ENCODE measurements at places on chromosomes 6 and 20.

GRCh38 chr6:129276986-129277385 is 394.0 kb downstream of the LAMA2 start:
- no peak for DNase-seq

GRCh38 chr20:10079964-10080363 is 45.2 kb downstream of the ANKEF1 start:
- no peak for DNase-seq

GRCh38 chr6:12149944-12150510 is 137.9 kb downstream of the HIVEP1 start:
- DNase-seq = no peak

DNA sequence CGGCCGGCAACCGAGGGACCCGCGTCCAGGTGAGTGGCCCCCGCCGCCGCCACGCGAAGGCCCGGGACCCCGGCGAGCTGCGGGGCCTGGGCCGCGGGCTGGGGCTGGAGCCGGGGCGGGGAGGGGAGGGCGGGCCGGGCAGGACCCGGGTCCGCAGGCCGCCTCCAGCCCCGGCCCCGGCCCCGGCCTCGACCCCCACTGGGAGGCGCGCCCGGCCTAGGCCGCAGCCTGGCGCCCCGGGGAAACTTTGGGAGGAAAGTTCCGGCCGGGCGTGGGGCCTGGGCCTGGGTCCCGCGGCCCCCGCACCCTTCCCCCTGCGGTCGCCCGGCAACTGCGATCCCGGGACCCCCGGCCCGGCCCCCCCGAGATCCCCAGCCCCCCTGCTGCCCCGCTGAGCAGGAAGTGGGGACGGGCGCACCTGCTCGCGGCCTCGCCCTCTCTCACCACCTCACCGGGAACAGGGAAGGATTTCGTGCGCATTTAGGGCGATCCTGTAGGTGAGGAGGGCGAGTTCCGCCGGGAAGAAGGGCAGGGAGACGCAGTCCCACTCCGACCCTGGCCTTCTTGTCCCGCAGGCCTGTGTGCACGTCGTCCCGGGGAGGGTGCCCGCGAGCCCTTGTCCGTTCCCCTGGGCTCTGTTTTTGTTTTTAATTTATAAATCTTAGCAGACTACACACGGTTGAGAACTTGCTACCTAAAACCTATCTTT is 402 bp downstream of the OSBPL2 start:
- peak; percentile 35 for DNase-seq

DNA sequence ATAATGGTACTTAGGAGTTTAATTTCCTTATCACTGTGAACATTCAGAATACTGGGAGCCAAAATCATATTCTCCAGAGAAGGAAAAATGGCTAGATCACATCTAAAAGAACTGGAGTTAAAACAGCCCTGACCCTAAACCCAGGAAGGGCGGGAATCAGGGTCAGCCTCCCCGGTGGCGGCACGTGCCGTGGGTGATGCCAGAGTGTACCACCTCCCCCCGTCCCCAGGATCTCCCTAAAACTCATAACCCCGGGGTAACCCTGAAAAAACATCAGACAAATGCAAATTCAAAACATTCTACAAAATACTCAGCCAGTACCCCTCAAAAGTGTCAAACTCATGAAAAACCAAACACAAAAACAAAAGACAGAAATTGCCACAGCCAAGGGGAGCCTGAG is 148.3 kb downstream of the DLL1 start:
- no peak for DNase-seq

DNA sequence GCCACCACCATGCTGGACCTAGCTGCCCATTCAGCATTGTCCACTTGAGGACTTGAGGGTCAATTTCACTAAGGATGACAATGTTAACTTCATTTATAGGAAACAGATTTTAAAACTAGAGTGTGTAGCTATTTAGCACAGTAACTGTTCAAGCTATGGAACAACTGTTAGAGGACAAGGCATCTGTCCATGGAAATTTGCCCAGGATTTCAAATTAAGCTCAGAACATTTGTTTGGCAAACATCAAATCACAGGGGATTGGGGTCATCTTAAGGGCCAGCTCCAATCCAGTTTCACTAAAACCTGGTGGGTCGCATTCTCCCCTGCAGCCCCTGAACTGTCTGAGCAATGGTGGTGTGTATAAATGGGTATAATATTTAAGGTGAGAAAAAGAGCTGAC is 35.1 kb downstream of the PM20D2 start:
- no peak for DNase-seq

- peak; percentile 82 for DNase-seq
These were observed 5.0 kb downstream of the VSX1 start for GRCh38 chr20:25076731-25077609.

DNA sequence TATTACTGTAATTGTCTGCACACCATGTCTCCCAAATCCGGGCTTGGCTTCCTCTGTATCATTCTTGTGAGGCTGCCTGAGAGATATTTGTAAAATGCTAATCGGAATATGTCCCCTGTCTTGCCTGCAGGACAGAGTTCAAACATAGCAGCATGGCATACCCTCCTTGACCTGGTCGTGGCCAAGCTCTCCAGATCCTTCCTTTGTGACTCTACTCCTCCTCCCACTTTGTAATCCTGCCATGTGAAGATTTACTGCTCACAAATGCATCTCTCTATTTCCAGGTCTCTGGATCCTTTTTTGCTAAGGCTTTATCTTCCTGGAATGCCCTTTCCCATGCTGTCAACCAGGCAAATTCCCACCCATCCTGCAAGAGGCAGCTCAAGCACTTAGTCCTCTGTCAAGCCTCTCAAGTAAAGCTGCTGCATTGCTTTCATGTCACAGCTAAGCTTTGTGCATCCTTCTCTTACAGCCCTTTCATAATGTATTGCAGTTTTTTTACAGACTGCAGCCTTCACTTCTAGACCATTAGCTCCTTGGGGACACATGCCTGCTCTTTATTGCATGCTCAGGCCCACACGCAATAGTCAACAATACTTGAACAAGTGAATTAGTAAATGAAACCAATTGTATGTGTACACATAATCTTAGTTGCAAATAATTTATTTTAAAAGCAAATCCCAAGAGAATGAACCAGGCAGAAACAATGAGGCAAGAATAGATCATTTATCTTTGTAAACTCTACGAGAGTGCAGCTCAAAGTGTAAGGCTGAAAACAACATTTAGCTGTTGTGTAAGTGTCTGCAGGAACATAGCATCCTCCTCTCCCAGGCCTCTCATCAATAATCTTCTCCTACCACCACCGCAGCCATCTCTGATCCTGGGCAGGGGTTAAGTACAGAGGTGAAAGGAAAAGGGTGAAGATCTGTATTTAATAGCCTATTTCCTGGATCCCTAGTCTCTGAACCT is 45.8 kb downstream of the HIVEP2 start:
- DNase-seq = no peak

DNA sequence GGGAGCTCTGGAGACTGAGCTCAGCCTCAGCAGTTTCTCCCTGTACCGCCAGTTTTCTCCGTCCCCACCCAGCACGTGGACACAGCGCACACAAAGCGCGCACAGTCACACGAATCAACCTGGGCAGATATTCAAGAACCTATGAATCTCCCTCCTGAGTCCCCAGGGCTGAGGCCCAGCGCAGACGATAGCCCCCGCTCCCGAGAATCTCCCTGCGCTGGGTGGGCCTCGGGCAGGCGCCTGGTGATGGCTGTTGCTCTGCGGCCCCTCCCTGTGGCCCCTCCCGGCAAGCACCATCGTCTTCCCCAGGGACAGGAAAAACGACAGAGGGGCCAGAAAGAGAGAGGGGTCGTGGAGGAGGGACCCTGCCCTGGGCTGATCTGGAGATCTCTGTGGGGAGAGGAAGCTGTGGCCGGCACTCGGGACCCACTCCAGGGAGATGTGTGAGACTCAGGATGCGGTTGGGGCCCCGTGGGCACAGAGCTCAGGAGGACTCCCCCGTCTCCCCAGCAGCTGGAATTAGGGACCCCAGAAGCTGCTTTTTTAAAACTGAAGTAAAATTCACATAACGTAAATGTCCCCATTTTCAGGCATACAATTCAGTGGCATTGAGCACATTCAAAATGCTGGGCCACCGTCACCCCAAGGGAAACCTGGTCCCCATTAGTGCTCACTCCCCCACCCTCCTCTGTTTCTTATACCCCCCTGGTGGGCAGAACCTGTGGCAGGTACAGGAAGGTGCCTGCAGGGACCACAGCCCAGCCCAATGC is 330.8 kb downstream of the TAF4 start:
- no peak for DNase-seq

DNA sequence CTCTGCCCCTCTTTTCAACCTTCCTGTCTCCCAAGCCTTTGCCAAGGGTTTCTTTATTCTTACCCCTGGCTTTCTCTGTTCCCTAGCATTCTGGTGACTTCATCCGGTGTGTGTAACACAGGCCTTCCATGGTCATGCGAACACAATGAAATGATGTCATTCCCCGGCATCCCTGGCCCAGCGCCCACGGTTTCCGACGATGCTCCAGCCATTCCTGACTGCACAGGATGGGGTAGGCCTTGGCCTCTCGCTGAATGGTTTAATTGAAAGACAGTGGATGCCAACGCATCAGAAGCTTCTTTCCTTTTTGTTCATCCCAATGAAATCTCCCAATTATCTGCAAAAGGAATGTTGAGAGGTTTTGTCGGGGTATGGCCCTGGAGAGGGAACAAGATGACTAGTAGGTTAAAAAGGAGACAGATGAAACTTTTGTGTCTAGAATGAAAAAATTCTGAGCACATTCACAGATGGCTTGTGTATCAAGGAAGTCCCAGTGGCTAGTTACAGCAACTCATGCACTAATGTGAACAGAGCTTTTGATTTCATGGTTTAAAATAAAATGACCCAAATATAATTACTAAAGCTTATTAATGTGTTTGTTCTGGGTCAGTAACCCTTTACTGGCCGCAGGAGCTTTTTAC is 655.0 kb downstream of the QKI start:
- no peak for DNase-seq

DNA sequence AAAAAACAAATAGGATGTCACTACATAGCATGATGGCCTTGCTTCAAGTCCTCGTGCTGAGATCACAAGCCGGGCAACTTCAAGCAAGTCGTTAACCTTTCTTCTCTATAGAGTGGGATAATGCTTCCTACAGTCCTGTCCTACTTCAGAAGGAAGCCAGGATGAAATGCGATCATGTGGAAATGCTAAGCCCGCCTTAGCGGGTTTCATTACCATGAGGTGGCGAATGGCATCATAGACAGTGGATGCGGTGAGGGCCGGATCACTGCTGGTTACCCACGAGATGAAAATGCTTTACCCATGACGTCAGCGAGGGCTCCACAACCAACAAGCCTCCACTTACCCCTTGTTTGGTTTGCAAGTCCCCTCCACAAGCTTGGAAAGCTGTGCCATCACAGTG is 206.4 kb downstream of the TBXT start:
- DNase-seq = no peak

DNA sequence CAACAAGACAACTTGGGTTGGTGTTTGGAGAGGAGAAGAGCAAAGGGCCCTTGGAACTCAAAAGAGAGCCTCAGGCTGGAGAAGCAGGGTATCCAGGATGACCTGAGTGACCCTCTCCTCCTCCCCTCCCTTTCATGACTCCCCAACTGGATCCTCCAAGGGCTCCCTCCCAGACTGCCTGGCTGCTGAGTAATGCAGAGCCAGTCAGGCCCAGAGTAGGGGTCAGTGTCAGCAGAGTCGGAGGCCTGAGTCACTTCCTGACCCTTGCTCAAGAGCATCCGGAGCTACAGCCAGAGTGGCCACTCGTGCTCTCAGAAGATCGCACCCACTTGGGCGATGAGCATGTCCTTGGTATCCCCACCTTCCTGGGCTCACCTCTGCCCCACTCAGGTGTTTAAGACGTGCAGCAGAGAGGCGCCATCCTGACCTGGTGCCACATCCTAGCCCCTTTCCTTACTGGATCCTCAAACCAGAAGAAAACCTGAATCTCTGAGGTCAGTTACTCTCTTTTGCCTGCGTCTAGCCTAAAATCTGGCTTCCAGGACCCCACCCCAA is 2.8 kb upstream of the MAPK13 start:
- DNase-seq = no peak

DNA sequence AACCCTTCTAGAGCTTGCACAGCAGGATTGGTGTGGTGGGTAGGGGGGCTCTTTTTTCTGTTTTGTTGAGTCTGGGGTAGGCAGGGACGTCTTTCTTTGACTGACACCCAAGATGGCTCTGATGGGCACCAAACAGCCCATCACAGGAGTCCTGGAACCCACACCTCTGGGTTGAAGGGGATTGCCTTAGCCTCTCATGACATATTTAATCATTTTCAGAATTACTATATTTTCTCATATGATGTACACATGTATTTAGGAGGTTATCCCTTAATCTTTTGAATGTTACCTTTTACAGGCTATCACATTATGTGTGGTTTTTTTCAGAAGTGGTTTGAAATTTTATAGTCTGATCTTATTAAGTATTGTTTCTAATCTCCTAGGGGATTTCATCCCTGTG is 64.6 kb downstream of the RPP40 start:
- DNase-seq = no peak

DNA sequence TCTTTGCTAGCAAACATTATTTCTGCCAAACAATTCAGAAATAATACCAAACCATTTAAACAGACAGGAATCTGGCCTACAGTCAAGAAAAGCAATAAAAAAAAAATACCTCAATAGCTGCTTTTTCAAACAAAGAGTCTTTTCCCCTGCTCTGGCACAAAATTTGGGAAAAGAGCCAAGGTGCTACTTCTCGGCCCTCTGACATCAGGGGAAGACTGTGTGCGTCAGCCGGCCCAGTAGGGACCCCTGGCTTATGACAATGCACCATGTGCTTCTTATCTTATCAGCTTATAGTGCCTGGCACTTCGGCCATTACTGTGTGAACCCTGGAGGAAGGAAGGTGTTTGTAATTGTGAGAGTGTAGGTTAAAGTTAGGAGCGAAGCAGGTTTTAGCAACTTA is 89.4 kb downstream of the PDE10A start:
- DNase-seq = no peak

- DNase-seq = no peak
These were observed 132.3 kb downstream of the UNC5CL start for GRCh38 chr6:40906759-40907158.

GRCh38 chr6:2820415-2820814 is 21.2 kb downstream of the SERPINB1 start:
- no peak for DNase-seq

GRCh38 chr6:63440057-63440456 is 120.3 kb upstream of the LGSN start:
- DNase-seq = peak; percentile 15

- DNase-seq = no peak
These were observed 78.1 kb downstream of the REPS1 start for GRCh38 chr6:138909975-138910374.

DNA sequence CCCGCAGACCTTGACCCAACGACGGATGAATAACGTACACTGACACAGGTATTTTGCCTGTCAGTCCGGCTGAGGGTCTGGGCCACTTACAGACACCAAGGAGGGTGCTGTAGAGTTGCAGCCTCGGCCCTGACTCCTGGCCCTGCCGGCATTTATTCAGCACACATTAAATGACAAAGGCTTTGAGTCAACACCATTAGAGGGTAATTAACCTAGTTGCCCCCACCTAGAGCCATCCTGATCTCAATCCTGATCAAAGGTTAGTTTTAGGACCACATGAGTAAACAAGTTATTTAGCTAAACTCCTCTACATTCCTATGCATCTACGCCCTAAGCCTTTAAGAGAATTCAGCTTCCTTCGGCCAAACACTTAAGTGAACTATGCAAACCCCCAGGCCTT is 11.9 kb upstream of the PM20D2 start:
- DNase-seq = no peak

GRCh38 chr6:139540276-139540675 is 165.8 kb upstream of the CITED2 start:
- DNase-seq = no peak

- no peak for DNase-seq
These were observed 46.3 kb downstream of the UNC5CL start for GRCh38 chr6:40992746-40993145.

Measured in COR-L47 (cell line).